ENCODE measurements at places on chromosomes 6 and 20.

DNA sequence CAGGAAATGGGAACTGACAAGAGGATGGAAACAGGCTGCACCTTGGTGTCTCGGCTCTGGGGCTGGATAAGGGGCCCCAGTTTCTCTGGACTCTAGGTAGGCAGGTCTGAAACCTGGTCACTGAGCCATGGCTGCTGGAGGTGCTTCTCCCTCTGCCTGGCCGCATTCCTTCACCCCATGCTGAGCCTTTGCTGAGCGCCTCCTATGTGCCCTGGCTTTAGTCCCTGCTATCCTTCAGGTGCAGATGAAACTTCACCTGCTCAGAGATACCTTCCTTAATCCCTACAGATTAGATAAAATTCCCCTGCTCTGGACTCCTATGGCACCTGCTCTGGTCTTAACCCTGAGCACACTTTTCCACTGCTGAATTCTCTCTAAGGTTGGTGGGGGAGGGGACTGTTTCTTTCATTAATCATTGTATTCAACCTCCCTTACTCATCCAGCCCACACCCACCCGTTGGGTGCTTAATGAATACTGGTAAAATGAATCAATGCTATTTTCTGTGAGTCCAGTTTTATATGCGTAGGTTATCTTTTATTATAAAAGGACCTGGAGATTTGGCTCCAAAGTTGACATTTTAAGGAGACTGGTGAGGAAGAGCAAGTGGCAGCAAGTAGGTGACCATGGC, 19.3 kb downstream of the MYLK4 start:
- no peak for DNase-seq

- peak; percentile 51 for DNase-seq
Observed at GRCh38 chr6:34912715-34913464, 23.8 kb downstream of the ANKS1A start.

DNA sequence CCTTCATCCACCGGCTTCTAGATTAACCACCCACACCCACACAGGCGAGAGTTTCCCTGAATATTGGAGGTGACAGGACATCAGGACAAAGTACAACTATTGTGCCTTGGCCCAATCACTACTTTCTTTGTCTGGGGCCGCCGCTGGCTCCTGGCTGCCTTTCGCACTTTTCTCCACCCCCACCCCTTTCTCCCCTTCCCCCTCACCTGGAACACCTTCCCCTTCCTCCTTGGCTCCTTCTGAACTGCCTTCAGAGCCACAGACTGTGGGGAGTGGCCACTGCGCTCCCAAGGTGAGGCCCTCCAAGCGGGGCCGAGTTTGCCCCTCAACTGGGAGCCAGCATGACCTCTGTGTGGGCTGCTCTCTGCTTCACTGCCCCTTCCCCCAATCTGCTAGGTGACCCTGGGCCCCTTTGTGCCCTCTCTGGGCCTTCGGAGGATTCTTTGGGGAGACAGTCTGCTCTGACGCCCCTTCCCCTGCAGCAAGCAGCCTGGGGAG, 3.0 kb upstream of the VEGFA start:
- DNase-seq = no peak

- DNase-seq = no peak
Observed at GRCh38 chr20:19508449-19508848, 249.6 kb upstream of the RIN2 start.

DNA sequence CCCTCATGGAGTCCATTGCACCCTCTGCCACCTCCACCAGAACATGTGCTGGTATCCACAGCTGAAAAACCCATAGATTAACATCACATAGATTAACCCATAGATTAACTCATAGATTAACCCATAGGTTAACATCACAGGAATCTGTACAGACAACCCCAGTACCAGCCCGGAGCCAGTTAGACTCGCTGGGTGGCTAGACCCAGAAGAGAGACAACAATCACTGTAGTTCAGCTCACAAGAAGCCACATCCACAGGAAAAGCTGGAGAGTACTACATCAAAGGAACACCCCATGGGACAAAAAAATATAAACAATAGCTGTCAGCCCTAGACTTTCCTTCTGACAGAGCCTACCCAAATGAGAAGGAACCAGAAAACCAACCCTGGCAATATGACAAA, 25.1 kb downstream of the SERPINB9 start:
- no peak for DNase-seq

DNA sequence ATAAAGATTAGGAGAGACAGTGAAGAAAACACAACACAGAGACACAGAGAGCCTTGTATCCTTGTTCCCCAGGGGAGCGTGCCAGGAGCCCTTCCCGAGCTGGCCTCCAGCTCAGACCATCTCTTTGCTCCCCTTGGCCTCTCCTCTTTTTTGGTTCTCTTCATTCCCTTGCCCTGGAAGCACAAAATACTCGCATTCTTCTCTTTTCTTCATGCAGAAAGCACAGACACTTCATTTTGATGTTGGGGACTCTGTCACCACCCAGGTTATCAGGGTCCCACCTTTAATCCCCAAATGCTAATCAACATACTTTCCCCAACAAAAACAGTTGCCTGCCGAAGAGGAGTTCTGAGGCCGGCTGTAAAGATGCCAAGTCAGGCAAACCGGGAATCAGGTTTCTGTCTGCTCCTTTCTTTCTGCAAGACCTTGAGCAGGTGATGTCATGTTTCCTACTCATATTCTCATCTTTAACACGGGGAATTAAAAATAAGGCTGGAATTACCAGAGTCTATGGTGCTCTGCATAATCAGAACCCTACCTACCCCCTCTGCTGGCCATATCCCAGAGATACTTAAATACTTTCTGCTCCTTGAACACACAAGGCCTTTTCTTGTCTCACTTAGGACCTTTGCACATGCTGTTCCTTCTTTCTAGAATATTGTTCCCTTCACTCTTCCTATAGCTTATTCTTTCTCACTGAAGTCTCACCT, 21.7 kb downstream of the TGM6 start:
- no peak for DNase-seq

DNA sequence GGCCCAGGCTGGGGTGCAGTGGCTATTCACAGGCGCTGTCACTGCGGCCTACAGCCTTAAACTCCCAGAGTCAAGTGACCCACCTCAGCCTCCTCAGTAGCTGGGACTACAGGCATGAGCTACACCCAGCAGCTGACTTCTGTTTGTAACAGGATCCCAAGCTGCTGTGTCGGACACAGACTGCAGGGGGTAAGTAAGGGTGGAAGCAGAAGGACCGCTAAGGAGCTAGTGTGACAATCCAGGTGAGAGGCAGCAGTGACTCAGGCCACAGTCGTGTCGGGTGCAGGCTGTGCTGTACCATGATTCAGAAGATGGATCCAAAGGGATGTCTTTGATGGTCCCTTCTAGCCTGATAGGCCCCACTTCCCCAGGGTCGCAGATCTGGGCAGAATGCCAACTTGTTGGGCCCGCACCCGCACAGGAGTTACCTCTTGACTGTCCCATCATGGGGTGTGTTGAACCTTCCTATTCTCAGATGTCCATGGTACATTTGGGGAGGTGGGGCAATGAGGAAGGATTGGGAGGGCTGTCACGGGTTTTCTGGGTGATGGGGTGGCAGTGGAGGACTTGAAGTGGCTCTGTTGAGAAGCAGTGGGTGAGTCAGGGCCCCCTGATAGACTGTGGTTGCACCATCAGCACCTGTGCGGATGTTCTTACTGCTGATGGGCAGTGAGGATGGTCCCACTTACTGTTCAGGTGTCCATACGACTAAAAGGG, 25.3 kb downstream of the AAR2 start:
- no peak for DNase-seq

- DNase-seq = no peak
Observed at GRCh38 chr6:104019075-104019753, 840.5 kb downstream of the HACE1 start.

DNA sequence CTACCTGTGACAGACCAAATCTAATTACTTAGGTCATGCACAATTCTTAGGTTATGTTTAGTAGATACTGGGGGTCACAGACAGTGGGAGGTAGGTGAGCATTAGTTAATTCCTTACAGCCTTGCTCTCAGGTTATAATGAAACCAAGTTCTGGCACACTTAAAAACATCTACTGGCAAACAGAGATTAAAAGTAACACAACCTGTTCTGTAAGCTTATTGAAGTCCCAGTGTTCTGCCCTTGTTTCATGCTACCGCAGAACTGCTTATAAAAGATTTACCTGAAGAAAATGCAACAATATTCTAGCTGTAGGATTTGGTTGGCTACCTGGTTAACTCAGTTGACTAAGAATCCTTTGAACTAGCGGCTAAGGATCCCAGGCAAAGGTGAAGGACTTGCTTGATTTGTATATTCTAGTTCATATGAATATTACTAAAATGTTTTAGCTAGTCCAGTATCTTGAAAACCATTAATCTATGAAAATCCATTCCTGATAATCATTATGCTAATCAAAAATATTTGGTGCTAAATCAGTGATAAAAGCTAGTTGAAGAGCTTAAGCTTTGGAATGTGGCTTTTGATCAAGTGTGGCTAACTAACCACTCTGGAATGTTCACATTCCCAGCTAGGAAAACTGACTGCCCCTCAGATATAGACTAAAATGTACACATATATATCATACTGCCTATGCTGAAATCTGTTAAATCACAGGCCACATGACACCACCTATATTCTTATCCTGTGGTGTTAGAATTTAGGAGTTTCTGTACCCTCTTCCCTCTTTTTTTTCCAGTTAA, 7.2 kb downstream of the PEX3 start:
- peak; percentile 34 for DNase-seq

- no peak for DNase-seq
Observed at GRCh38 chr20:5766085-5766764, 16.0 kb downstream of the SHLD1 start.
